Activated T-cell treated with anti-CD3 and anti-CD28 coated beads, Interleukin-2, amount 50 U/mL, for 1 hour (primary cell): ENCODE measurements at places on chromosomes 5 and 9.

DNA sequence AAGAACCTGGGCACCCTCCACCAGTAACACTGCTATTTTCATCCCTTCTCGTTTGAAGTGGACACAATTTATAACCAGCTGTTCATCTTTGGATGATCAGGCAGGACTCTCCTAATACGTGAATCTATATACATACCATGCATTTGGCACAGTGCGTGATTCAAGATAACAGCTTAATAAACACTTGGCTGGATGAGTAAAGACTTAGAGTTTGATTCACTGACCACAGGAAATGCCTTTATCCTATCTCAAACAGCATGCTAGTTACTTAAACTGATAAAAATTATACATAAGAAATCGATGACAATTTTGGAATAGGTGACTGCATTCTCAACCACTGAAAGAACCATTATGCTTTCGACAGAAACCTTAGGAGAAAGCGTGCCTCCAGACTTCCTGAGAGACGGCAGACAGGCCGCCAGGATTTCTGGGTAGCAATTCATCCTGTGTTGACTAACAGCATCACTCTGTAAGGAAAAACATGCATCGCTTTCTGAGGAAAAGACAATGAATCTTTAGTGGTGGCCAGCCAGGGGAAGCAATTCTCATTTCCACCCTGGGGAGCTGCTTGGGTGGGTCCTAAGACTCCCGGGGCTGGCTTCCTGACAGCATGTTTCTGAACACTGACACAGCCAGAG, 9.7 kb downstream of the MRPL36 start:
- no peak for DNase-seq

DNA sequence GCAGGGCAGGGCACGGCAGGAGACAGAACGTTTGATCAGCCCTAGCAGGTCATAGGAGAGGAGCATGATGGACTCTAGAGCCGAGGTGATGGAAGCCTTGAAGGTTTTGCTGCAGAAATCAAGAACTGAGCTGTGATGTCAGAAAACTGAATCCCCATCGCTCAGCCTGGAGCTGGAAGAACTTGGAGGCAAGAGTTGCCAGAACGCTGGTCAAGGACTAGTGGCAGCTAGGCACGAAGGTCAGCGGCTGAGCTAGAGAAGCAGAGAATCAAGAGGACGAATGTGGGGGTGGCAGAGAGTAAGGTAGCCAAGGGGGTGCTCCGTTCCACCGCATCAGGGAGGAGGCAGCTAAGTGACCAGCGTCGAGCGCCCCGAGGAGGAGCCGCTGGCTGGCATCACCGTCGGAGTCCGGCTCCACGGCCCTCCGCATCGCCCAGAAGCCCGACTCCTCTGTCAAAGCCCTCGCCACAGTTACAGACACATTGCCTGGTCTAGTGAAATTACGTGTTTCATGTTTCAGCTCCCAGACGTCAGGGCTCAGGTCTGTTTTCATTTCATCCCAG, 1.2 kb upstream of the GALNT10 start:
- no peak for DNase-seq

- no peak for DNase-seq
Observed at GRCh38 chr9:123757960-123758359, 172.0 kb downstream of the DENND1A start.

DNA sequence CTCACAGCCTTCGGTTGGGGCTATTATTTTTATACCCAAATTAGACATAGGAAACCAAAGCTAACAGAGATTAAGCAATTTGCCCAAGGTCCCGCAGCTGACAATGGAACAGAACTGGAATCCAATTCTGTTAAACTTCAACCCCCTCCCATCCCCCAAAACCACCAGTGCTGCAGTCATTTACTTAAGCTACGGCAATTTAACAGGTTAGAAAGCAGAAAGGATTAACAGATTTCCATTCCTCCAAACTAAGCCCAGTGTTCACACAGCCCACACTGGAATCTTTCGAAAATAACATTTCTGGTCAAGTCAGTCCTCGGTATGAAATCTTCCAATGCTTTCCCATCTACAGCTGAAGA, 1023.1 kb upstream of the DMAC1 start:
- DNase-seq, result no peak

- DNase-seq, result no peak
Observed at GRCh38 chr5:75185763-75186162, 50.9 kb downstream of the ANKRD31 start.

DNA sequence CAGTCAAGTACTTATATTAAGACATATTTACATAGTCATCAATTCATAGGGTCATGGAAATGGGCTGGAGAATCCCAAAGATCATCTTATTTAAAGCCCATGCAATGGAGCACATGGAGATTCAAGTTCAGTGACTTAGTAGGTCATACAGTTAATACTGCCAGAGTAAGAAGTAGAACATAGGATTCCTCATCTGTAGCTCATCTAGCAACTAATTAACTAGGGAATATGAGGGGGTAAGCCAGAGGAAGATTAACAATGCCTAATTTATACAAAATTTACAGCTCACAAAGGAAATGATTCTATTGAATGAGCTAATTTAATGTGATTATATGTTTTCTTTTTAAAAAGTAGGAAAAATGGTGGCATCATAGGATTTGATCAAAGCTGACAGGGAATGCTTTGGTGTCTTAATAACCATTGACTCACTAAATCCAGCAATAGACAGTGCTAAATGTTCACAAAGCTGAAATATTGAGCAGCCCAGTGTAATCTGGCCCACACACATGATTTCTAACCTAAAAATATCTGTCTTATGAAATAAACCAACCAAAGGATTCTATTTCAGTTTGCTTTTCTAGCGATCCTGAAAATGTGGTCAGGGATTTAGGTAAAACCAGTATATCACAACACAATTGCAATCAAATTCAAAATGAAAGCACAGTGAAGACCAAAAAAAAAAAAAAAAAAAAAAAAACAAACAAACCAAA, 53.3 kb downstream of the PRDM6 start:
- no peak for DNase-seq

DNA sequence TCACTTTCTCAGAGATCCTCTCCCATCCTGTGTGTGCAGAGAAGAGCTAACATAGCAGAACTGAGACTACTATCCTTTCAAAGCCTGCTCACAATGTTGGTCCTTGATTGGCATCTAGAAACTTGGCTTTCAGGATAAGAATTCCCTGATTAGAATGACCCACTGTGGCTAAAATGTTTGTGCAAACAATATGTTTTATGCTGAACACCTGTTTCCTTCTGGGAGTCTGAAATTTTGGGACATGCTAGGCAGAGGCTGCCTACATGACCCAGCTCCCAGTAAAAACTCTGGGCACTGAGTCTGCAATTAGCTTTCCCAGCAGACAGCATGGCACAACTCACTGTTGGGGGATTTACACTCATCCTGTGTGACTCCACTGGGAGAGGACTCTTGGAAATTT, 78.9 kb downstream of the CFAP95 start:
- no peak for DNase-seq

DNA sequence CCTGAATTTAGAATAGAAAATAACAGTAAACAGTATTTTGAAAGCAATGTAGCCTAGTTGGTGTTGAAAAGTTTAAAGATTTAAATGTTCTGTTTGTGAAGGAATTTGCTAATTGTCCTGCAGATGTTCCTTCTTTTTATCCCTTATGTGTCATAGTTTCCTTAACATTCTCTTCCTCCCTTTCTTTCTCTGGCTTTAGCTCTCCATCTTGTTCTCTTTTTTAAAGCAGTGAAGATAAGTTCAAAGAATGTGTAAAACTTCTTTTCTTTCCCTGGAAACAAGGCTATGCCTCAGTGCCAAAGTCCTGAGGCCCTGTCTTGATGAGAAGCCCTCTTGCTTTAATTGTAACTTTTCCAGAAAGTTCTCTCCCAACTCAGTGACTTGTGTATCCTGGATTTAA, 24.4 kb upstream of the GAS1 start:
- DNase-seq, result no peak

DNA sequence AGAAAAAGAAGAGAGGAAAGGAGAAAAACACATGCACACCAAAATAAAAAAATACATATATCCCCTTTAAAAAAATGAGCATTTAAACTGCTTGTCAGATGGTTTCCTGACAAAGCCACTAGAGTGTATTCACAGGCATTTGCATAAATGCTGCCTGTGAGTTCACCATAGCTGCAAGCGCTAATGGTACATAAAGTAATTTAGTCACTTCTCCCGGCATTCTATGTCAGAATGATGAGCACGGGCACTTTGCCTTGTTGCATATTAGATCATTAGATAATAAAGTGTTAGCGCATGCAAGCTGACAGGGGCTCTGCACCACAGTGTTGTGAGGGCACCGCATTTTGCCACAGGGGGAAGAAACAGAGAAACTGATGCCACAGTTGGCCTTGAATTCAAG, 280.6 kb downstream of the EBF1 start:
- no peak for DNase-seq

DNA sequence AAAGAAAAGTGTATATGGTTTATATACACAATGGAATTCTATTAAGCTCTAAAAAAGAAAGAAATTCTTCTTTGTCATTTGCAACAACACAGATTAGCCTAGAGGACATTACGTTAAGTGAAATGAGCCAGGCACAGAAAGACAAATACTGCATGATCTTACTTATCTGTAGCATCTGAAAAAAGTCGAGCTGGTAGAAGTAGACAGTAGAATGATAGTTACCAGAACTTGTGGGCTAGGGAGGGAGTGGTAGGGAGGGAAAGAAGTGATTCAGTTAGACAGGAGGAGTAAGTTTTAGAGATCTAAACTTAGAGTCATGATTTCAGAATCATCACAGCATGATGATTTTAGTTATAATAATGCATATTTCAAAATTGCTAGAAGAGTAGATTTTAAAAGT, 184.6 kb downstream of the TLE4 start:
- no peak for DNase-seq
